ENCODE measurements at places on chromosomes 3 and 15. TPM values are rescaled to one million over a fixed set of nuclear protein-coding genes. Genes with fewer than 3 reads are reported as not detected.

- H3K36me3 ChIP-seq, result no peaks in the 10 kb centered on the region
- H3K4me1 ChIP-seq, result peaks cover 11% of the 10 kb centered on the region
- H3K4me3 ChIP-seq, result no peak overlapping the region
- H3K27me3 ChIP-seq, result peaks cover 20% of the 10 kb centered on the region
- no peak overlapping the region for H3K27ac ChIP-seq
These were observed 4.6 kb downstream of the RAB6B start for GRCh38 chr3:133890972-133891644.

DNA sequence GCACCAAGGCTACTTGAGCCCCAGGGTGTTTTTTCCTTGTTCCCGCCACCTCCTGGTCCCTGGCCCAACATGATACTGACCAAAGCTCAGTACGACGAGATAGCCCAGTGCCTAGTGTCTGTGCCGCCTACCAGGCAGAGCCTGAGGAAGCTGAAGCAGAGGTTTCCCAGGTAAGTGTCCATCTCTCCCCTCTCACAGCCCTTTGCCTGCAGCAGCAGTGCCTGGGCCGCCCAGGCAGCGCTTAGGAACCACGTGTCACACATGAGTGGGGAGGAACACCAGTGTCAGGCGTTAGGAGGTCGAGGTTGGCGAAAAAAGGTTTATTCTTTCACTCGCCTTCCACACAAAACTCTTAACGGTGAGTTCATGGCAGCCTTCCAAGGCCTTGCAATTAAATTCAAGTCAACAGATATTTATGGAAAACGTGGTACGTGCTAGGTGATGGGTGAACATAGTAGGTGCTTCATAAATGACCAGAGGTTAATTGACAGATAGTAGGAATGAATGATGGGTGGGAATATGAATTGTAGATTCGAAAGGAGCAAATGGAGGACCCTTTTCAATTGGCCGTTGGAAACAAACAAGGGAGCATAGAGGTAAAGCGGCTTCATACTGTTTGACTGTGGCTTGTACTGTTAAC, 486 bp downstream of the CDIN1 start:
- H3K4me3 ChIP-seq, result peak overlapping the region; percentile 65
- H3K27me3 ChIP-seq, result no peaks in the 10 kb centered on the region

GRCh38 chr15:41860049-41860828, 21.6 kb downstream of the PLA2G4B start:
- no peaks in the 10 kb centered on the region for H3K4me1 ChIP-seq
- no peaks in the 10 kb centered on the region for H3K27me3 ChIP-seq
- no peak overlapping the region for H3K4me3 ChIP-seq
- DNase-seq, result no peak
- no peaks in the 10 kb centered on the region for H3K36me3 ChIP-seq
- H3K27ac ChIP-seq, result no peak overlapping the region

GRCh38 chr3:72520690-72521308, 327.4 kb downstream of the SHQ1 start:
- DNase-seq, result no peak
- H3K27ac ChIP-seq, result no peak overlapping the region
- H3K36me3 ChIP-seq, result no peaks in the 10 kb centered on the region
- H3K4me1 ChIP-seq, result no peaks in the 10 kb centered on the region
- no peak overlapping the region for H3K4me3 ChIP-seq

GRCh38 chr3:16048435-16049318, 125.8 kb upstream of the GALNT15 start:
- H3K27me3 ChIP-seq, result no peaks in the 10 kb centered on the region
- H3K27ac ChIP-seq, result no peak overlapping the region
- no peak overlapping the region for H3K4me3 ChIP-seq
- peak; percentile 82 for DNase-seq

DNA sequence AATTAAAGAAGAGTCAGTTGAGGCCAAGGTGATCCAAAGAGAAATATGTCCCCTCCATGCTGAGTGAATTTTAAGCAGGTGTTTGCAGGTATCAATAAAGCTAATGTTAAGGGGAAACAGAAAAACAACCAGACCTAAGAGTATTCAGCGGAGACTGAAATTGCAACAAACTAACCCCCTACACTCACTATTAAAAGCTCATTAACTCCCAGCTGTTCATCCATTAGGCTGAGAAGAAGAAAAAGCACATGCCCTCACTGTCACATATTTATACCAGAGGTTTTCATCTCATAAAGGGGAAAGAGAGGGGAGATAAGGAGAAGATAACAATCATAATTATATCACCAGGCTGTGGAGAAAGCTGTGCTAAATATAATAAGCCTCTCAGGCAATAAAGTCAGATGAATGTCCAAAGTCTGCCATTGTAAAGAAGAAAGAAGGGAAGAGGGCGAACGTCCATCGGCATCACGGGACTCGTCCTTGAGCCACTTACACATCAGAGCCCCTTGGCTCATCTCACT, 145.2 kb downstream of the TAFA4 start:
- no peak overlapping the region for H3K27ac ChIP-seq
- no peak overlapping the region for H3K4me3 ChIP-seq
- H3K4me1 ChIP-seq, result peaks cover 8% of the 10 kb centered on the region
- no peak for DNase-seq
- H3K27me3 ChIP-seq, result no peaks in the 10 kb centered on the region
- H3K36me3 ChIP-seq, result no peaks in the 10 kb centered on the region

ARGFX gene
- total RNA-seq, result not detected
